ENCODE measurements at places on chromosomes 7 and 10.

DNA sequence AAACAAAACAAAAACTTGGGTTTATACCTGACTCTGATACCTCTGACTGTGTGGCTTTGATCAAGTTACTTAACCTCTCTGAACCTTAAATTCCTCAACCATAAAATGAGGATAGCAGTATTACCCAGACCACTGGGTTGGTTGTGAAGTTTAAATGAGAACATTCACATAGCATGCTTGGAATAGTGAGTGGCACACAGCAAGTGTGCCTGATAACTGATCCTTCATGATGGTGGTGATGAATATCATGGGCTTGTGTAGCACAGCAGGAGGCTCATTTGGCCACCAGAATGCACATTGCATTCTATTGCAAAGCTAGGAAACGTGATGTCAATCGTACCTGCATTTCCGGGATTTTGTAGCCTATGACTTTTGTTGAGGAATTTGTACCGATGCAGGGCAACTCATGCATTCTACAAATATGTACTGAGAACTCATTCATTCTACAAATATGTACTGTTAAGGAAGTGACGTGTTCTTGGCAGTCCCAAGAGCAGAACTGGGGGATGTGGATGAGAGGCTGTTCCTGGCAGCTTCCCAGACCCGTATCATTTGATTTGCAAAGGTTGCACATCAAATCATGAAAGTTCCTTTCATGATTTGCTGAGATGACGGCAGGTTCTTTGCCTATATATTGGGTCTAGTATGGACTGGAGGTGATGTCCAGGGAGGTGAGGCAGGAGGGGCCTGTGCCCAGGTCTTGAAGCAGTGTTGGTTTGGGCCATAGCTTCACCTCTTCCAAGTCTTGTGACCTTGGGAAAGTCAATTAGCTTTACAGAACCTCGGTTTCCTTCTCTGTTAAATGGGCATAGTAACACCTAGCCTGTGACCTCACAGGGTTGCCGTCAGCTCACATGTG is 94.6 kb upstream of the SMNDC1 start:
- no peak for DNase-seq

DNA sequence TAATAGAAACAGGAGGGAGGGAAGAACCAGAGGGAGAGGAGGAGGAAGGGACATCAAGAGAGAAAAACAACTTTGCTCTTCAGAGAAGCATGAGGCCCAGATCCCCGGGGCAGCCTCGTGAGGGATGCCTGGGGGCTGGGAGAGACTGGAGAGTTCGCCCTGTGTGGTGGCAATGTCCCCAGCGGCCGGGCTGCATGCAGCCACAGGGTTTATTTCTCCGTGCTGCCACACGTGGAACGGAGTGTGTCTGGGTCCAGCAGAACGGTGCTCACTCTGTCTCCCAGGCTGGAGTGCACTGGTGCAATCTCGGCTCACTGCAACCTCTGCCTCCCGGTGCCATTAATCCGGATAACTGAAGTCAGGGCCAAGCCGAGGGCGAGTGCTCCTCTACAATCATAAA is 257.7 kb downstream of the ACTR3B start:
- no peak for DNase-seq

GRCh38 chr10:72875250-72876055 is 18.1 kb upstream of the OIT3 start:
- DNase-seq, result no peak

- DNase-seq, result peak; percentile 15
Measured at GRCh38 chr10:47035171-47035818, 124.1 kb downstream of the PTPN20 start.

GRCh38 chr10:12712293-12712983 is 289.1 kb downstream of the CCDC3 start:
- DNase-seq, result no peak

- no peak for DNase-seq
Measured at GRCh38 chr10:14074062-14074884, 256.5 kb downstream of the FRMD4A start.

DNA sequence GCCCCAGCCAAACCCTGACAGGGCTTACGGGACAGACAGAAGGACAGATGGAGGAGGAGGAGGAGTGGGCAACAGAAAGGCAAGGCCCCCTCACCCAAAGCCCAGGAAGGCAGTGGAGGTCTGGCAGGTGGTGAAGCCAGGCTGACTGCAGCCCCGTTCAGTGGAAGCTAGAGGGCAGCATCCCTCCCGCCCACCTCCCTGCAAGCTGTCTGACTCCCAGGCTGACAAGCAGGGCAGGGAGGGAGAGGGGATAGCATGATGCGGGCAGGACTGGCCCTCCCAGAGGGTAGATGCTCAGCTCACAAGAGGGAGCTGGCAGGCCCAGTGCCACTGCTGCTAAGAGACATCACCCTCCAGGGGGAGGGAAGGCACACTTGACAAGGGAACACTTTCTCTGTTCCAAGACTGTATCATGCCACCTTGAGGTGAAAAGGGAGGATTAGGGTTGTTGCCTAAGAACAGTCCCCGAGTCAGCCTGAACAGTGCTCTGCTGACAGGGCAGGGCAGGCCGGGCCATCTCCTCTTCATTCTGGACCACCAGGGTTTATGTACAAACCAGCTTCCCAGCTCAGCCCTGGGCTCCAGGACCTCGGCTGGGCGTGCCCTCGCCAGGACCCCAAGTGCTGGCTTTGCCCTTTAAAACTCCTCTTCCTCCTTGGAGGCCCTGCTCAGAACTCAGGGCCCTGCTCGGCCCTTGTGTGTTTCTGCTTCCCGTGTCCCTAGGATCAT is 61.8 kb downstream of the RASGEF1A start:
- peak; percentile 45 for DNase-seq

DNA sequence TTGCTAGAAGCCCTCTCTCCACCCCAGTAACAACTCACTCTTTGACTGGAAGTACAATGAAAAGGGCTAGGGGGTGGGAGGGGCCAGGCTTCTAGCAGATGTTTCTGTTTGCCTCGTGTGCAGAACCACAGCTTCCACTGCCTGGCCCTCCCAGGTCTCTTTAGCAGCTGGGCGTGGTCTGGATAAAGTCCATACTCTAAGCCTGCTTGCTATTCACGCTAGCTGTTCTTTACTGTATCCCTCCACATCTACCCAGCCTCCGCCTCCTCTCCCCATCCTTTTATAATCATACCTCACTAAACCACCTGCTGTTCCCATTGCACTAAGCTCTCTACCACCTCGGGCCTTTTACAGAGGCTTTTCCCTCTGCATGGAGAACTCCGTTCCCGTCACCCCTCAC is 288.8 kb downstream of the CAMK1D start:
- no peak for DNase-seq

- no peak for DNase-seq
Measured at GRCh38 chr10:12902135-12902572, 99.4 kb downstream of the CCDC3 start.

DNA sequence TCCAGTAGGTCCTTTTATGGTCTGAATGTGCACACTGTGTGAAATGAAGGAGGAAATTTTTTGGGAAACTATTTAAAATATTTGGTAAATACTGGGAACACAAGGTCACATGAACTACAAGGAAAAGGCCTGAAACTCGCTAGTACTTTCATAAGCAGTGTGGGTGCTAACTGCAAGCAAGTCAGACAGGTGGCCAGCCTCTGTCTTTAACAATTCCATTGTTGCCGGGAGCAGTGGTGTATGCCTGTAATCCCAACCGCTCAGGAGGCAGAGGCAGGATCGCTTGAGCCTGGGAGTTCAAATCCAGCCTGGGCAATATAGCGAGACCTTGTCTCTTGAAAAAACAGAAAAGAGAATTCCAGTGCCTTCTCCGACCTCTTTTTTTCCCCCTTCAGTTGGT is 37.5 kb downstream of the SMURF1 start:
- DNase-seq, result no peak

DNA sequence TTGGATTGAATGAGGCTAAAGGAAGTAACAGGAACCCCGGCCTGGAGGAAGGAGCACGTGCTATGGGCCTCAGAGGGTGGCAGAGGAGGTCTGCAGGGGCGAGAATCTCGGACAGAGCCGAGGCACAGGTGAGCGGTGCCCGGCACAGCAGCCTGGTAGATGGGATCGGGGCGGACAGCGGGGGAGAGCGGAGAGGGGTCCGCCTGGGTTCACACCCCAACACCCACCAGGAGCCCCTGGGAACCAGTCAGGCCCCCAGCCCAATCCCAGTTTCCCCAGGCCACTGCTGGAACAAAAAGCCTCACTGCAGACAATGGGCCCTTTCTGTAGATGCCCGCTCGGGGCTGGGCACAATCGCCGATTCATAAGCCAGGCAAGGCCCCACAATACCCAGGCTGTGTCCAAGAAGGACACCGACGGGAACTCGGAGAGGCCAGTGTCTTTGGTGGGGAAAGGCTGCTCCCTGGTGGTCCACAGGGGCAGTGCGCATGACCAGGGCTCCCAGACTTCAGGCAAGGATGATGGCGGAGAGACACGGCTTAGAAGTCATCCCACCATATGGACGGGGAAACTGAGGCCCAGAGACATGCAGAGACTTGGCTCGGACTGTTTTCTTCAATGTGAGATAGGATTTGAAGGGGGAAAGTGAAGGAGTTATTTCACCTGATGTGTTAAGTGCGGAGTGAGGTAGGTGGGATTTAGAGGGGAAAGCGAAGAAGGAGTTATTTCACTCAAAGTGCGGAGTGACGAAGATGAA is 106.9 kb upstream of the GPR26 start:
- peak; percentile 64 for DNase-seq

- peak; percentile 45 for DNase-seq
Measured at GRCh38 chr10:323651-324293, 188.5 kb downstream of the ZMYND11 start.

DNA sequence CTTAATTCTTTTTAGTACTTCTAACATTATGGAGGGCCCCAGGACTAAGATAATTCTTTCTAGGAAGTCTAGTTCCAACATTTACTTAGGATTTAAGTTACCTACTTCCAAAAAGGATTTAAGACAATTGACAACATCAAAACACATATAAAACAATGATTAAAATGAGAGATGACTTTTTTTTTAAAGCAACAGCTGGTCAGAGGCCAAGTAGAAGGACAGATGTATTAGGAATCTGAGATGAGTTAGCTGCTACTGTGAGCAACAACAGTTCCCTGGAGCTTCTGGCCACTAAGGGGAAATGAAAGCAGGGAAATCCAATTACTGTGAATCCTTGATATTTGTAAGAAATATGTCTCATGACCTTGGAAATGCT is 222.3 kb downstream of the PHTF2 start:
- no peak for DNase-seq

DNA sequence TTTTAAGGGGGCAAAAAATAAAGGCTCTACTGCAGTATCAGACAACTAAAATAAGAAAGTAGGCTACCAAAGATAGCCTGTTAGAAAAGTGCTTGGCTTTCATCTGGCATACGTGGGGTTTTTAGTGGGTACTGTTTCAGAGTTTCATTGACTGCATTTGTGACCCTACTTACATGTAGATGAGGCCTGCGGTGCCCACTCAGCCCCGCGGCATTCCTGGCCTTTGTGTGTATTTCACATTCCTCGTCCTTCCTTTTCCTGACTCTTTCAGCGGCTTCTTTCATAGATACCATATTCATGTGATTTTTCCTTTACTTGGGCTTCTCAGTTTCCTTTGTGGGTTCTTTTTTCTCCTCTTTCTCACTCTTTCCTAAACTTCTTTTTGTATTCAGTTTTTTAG is 50.7 kb downstream of the UBE3C start:
- no peak for DNase-seq

DNA sequence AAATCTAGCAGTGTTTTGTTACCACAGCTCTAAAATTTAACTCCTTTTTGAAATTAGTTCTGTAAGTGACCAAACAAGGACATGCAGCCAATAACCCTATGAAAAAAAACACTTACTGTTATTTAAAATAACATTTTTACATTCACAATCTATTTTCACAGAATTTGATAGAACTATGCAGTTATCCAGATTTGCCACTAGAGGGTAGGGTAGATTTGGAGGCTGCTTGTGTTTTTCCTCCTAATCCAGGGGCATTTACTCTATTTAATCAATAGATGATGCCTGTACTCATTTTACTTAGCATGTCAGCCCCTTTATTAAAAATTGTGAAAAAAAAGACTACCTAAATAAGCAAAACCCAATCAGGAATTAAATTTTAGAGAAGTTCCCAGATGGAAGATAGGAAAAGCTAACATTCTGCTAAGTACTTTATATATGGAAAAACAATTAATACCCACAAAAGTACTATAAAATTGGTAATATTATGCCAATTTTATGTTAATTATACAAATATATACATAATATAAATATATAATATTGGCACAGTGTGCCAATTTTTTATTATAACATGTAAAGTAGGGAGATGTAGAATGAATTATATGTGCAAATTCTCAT is 18.1 kb upstream of the LIPK start:
- no peak for DNase-seq

- DNase-seq, result no peak
Measured at GRCh38 chr7:23618241-23618640, 21.1 kb downstream of the CCDC126 start.

GRCh38 chr7:134854816-134855215 is 75.4 kb downstream of the CALD1 start:
- DNase-seq, result no peak

DNA sequence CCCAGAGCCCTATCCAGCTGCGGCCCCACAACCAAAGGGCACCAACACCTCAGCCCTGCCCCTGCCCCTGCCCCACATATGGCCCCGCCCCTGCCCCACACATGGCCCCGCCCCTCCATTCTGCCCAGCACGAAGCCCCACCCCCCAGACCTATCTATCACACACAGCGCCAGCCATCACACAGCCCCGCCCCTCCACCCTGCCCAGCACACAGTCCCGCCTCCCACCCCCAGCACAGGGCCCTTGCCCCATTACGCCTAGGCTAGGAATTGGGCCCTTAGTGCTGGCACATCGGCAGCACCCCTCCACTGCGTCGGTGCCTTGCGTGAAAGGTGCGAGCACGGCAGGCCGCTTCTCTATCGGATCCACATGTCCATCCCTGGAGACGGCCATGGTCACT is 126.8 kb downstream of the MAD1L1 start:
- DNase-seq, result no peak

GRCh38 chr10:116787053-116787659 is 44.8 kb upstream of the HSPA12A start:
- DNase-seq, result no peak

GRCh38 chr10:133253361-133253955 is 15.8 kb downstream of the VENTX start:
- no peak for DNase-seq

GRCh38 chr10:31304291-31304970 is 14.6 kb upstream of the ZEB1 start:
- no peak for DNase-seq

- DNase-seq, result no peak
Measured at GRCh38 chr7:55288070-55288824, 76.9 kb upstream of the LANCL2 start.

DNA sequence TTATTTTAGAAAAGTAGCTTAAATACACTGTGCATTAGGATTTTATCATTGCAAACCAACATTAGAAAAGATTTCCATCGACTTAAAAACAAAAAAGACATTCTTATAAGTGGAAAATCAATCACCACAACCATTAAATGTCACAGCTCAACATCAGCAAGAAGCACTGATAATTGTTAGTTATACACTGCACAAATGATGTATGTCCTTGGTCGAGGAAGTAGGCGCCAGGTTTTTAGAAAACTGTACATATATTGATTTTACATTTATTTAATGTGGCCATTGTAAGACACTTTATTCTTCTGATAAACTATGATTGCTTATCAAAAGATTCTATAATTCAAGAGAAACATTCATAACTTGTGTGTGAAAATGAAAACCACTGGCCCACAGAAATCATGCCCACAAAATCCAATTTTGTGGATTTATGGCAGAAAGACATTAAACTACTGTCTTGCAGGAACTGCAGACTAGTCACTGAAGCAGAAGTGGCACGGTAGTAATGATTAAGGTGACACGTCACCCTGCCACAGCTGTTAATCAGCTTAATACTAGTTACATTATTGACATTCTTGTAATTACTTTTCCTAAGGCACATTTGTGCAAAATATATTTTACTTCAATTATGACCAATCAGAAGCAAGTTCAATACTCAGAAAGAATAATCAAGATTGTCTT is 79.4 kb downstream of the VPS41 start:
- no peak for DNase-seq

GRCh38 chr10:31020209-31020608 is 11.5 kb downstream of the ZNF438 start:
- no peak for DNase-seq
